ENCODE measurements at places on chromosomes 2 and 18.

GRCh38 chr2:147567136-147567535 lies 277.7 kb upstream of the ACVR2A start:
- DNase-seq, result no peak

DNA sequence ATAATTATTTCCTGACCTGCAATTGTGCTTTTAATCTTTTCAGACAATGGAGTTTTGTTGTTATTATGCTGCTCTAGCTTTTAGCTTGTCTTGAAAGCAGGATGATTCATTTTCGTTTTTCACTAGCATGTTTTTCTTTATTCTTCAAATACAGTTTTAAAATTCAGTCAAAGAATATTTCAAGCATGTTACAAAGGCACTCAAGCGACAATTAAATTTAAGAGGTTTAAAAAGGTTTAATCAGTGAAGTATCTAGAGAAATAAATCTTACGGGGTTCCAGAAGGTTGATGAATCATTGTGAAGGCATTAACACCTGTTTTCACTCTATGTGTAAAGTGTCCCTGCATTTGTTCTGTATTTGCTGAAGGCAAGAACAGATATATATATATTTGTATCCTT lies 390.7 kb upstream of the TMEFF2 start:
- DNase-seq, result no peak

GRCh38 chr2:209321076-209321475 lies 102.8 kb upstream of the MAP2 start:
- no peak for DNase-seq

DNA sequence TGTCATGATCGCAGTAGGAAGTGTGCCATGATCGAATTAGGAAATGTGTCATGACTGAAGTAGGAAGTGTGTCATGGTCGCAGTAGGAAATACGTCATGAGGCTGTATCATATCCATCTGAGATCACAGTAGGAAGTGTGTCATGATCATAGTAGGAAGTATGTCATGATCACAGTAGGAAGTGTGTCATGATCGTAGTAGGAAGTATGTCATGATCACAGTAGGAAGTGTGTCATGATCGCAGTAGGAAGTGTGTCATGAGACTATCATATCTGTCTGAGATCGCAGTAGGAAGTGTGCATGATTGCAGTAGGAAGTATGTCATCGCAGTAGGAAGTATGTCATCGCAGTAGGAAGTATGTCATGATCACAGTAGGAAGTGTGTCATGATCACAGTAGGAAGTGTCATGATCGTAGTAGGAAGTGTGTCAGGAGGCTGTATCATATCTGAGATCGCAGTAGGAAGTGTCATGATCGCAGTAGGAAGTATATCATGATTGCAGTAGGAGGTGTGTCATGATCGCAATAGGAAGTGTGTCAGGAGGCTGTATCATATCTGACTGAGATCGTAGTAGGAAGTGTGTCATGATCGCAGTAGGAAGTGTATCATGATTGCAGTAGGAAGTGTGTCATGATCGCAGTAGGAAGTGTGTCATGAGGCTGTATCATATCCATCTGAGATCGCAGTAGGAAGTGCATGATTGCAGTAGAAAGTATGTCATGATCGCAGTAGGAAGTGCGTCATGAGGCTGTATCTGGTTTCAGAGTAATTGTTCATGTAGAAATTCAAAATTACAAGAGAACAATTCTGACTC lies 56.4 kb upstream of the NFATC1 start:
- DNase-seq, result no peak

- peak; percentile 58 for DNase-seq
Observed at GRCh38 chr2:109613081-109613921, 465 bp downstream of the SEPTIN10 start.

- DNase-seq, result no peak
Observed at GRCh38 chr2:31028417-31028816, 109.8 kb downstream of the GALNT14 start.

- DNase-seq, result no peak
Observed at GRCh38 chr2:42900289-42900891, 108.0 kb upstream of the HAAO start.

- no peak for DNase-seq
Observed at GRCh38 chr18:58637197-58637596, 8.3 kb upstream of the ALPK2 start.

- no peak for DNase-seq
Observed at GRCh38 chr2:17479875-17480274, 38.4 kb downstream of the RAD51AP2 start.

DNA sequence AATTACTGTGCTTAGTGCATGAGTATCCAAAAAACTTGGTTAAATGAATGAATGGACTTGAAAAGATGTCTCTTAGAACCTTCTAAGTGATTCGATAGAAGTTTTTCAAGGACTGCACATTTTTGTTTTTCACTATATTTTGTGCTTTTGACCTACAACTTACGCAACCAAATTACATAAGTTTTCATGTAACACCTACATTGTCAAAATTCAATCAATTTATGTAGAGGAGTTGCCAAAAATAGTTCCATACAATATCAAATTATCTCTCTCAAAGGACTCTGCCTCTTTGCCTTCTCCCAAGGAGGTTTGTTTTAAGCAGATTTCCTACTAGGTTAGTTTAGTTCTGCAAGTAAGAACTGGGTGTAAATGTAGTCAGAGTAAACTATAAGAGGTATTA lies 10.3 kb downstream of the MARCHF7 start:
- DNase-seq, result no peak

- DNase-seq, result no peak
Observed at GRCh38 chr2:231861288-231861931, 64.8 kb downstream of the NPPC start.

DNA sequence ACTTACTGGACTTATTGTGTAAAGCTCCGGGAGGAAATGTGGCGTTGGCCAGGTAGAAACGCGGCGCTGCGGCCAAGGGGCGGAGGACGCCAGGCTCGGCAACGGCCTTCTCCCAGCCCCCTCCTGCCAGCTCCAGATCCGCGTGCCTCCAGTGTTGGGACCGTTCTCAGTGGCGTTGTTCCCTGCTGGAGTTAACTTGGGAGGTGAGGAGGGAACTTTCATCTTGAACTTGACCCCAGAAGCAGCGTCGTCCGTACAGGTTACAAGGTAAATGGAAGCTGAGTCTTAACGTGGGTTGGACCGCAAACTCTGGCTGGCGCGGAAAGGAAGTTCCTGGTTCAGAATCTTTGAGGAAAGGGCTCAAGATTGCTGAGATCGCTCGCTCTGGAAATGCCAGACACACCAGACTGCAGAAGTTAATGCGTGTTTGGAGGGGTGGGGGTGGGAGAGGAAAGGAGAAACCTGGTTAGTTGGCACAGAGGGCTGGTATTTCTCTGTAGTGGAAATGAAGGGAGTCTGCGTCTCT lies 1.3 kb downstream of the TANC1 start:
- peak; percentile 66 for DNase-seq

DNA sequence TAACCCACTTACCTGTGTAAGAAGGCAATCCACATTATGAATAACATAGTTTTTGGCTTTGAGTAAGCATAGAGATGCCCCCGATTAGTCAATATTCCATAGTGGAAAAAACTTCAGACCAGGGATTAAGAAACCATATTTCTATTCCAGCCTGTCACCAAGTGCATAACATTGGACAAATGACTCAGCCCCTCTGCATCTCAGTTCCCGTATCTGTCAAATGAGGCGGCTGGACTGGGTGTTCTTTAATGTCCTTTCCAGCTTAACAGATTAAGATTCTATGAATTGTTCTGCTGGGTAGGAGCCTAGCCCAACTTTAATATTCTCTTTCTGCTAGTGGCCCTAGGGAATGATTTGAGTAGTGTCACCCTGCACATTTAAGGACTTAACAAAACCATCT lies 11.8 kb upstream of the FTCDNL1 start:
- DNase-seq, result no peak

DNA sequence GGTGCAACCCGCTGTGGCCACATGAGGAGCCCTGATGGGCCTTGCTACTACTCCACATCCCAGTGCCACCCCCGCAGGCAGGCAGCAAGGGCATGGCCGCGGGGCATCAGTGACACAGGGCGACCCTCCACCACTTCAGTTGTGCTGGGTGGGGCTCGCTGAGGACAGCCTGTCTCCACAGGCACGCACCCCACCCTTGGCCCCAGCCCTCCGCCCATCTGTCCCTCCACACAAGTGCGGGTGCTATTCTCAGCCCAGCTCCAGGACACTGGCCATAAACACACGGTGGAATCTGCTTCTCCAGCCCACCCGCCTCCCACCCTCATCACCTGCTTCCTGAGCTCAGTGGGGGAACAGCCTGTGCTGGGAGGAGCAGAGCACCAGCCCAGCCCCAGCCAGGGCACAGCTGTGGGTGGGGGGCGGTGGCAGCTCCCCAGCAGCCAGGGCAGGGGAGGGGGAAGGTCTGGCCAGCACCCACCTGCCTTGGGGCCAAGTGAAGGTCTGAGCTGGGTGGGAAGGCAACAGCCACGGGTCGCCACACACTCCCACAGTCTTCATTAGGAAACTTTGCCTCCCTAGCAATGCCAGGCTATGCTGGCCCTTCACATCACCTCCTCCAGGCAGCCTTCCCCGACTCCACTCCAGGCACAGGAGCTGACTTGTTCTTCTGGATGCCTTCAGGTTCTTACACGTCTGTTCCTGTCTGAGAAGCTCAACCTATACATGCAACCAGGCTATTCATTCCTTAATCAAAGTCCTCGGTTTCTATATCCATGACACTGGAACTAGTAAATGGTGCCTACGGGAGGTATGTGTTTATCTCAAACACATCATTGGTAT lies 16.5 kb downstream of the BIN1 start:
- no peak for DNase-seq

- no peak for DNase-seq
Observed at GRCh38 chr2:226661789-226662545, 137.7 kb downstream of the IRS1 start.

GRCh38 chr2:236862961-236863728 lies 222.5 kb upstream of the COPS8 start:
- peak; percentile 22 for DNase-seq

- peak; percentile 69 for DNase-seq
Observed at GRCh38 chr2:43853141-43854081, 14.6 kb downstream of the ABCG8 start.

DNA sequence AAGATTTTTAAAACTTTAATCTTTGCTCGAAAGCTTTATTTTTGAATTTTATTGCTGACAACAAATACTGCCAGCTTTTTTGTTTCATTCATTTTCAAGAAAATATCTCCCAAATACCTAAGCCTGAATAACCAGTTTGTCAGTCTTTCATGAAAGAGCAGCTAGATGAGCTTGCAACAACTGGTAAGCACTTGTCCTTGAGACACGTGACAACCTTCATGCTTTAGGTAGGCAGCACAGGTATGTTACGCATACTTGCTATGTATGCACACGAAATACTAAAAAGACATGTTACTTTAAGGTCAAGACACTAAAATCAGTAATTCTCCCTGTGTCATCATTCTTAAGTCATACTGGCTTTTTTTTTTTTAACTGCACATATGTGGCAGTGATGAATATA lies 12.3 kb downstream of the CEBPZ start:
- no peak for DNase-seq

DNA sequence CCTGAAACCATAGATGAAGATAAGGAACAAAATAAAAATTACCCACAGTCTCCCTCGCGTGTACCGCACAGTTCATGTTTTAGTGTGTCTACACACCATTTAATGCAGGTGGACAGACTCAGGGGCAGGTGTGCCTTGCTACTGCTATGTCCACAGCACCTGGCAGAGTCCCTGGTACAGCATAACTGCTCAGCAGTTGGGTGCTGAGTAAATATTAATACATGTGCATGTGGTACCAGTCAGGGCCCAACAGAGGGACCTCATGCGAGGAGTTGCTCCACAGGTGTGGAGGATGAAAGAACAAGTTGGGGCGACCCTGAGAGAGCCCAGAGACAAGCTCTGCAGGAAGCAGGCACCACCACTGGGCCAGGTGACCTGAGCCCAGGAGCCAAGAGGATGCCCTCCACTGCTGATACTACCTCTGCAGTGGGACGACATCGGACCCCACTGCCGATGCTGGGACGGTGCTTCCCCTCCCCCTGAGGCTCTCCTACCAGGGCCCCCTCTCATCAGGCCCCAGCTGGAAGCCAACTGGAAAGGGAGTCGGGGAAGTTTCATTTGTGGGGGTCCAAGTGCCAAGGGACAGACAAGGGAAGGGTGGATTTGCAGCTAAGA lies 100.8 kb downstream of the NEDD4L start:
- DNase-seq, result no peak

GRCh38 chr2:211996857-211997256 lies 541.7 kb downstream of the ERBB4 start:
- DNase-seq, result no peak

GRCh38 chr2:129641371-129641770 lies 338.1 kb upstream of the RAB6C start:
- DNase-seq, result no peak

DNA sequence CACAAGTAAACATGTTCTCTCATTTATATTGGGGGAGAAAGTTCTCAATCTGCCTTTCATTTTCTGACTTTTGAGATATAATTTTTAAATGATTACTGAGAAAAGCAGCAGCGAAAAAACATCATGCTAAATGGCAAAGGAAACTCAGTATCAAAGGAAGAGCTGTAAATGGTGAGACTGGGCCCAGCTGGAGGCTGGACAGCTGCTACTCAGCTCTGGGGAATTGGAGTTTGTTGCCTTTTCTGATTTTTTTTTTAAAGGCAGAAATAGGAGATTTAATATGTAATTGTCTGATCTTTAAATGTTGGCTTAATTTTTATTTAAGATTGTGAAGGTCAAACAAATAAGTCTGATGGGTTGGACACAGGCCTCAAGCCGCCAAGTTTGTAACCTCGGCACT lies 137.1 kb upstream of the TACR1 start:
- no peak for DNase-seq

DNA sequence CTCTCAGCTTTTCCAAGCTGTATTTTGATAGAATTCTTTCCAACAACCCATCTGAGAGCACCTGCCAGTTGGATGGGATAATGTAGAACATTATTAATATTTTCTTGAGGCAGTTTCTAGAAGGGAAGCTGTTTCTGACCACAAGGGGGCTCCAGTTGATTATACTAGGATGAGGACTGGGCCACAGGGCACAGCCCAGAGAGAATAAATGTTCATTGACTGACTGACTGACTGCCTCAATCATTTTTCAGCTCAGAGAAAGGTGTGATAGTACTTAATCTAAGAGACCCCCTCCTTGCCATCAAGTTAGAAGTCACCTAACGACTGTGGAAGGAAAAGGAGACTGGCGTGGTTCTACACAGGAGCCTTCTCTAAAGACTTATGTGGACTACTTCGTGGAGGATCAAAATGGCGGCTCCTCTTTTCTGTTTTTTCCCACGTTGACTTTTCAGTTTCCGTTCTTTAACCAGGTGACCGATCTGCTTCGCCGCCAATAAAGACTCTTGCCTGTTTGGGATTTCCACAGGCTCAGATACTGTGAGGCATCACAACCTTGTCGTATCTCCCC lies 31.9 kb upstream of the CREG2 start:
- no peak for DNase-seq

- no peak for DNase-seq
Observed at GRCh38 chr18:3219241-3219630, 532 bp downstream of the MYOM1 start.

GRCh38 chr18:79529296-79529695 lies 133.6 kb downstream of the NFATC1 start:
- DNase-seq, result peak; percentile 40

GRCh38 chr2:215452725-215453124 lies 16.9 kb upstream of the FN1 start:
- no peak for DNase-seq

- DNase-seq, result no peak
Observed at GRCh38 chr2:134917888-134918525, 615 bp upstream of the CCNT2 start.

GRCh38 chr18:6199777-6200176 lies 214.9 kb downstream of the L3MBTL4 start:
- DNase-seq, result no peak

Data from Peyer's patch (tissue), 4 donors.